ENCODE measurements at places on chromosomes 6 and 20.
A peak's percentile ranks its signal among the peaks of the same experiment; 100 is the strongest.

- DNase-seq, result no peak
These were observed 454.7 kb downstream of the UTRN start for GRCh38 chr6:144739873-144740272.

DNA sequence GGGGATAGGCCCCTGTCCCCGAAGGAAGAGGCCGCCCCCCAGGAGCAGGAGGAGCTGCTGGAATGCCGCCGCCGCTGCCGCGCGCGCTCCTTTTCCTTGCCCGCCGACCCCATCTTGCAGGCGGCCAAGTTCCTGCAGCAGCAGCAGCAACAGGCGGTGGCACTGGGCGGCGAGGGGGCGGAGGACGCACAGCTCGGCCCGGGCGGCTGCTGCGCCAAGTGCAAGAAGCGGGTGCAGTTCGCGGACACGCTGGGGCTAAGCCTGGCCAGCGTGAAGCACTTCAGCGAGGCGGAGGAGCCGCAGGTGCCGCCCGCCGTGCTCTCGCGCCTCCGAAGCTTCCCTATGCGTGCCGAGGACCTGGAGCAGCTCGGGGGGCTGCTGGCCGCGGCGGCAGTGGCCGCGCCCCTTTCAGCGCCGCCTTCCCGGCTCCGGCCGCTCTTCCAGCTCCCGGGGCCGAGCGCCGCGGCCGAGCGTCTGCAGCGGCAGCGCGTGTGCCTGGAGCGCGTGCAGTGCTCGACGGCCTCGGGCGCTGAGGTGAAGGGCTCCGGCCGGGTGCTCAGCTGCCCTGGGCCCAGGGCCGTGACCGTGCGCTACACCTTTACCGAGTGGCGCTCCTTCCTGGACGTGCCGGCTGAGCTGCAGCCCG lies 630 bp downstream of the PPP1R3G start:
- DNase-seq, result peak; percentile 15

GRCh38 chr6:7726416-7727085 lies 652 bp downstream of the BMP6 start:
- no peak for DNase-seq

GRCh38 chr6:52596371-52597028 lies 19.6 kb upstream of the TRAM2 start:
- DNase-seq, result no peak

GRCh38 chr6:106789428-106790148 lies 160.2 kb downstream of the QRSL1 start:
- no peak for DNase-seq

- DNase-seq, result no peak
These were observed 266.7 kb upstream of the SULF2 start for GRCh38 chr20:48051794-48052474.

DNA sequence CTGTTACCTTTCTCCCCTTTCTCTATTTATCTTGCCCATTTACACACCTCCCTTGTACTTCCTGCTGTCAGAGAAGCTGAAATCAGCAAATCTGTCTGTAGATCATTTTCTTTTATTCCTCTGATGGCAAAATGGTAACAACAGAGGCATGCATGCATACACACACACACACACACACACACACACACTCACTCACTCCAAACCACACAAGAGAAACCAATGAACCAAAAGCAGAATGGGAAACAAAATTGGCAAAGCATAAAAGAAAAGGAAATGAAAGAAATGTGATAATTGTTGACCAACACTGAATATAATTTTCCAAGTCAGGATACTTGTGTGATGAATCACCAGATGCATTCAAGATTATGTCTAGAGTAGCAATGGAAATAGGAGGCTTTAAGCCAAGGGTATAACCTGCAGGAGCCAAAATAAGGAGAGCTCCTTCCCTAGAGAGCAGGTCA lies 172.4 kb downstream of the PLCB4 start:
- DNase-seq, result no peak

- DNase-seq, result no peak
These were observed 52.4 kb downstream of the CEBPB start for GRCh38 chr20:50242863-50243609.

DNA sequence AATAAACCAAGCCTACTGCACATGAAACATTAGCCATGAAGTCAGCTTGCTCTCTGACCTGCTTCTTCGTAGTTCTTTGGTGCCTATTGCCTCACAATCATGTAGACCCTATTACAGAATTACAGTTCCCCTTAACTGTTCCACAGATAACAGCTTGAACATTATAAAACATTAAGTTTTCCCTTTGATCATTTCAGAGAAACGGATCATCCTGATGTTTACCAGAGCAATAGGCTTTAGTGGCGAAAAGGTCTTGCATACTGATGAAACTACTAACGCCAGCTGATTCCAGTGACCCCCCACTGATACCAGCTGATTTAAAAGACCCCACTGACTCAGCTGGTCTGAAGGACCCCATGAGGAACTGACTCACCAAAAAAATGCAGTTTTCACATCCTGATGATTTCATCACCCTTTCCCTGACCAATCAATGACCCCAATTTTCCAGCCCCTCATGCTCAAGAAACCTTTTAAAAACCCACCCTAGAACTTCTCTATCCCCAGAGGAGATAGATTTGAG lies 39.4 kb upstream of the MLIP start:
- no peak for DNase-seq

GRCh38 chr6:52984247-52984646 lies 10.8 kb downstream of the GSTA4 start:
- no peak for DNase-seq

GRCh38 chr6:4066029-4066755 lies 12.7 kb downstream of the FAM217A start:
- no peak for DNase-seq

DNA sequence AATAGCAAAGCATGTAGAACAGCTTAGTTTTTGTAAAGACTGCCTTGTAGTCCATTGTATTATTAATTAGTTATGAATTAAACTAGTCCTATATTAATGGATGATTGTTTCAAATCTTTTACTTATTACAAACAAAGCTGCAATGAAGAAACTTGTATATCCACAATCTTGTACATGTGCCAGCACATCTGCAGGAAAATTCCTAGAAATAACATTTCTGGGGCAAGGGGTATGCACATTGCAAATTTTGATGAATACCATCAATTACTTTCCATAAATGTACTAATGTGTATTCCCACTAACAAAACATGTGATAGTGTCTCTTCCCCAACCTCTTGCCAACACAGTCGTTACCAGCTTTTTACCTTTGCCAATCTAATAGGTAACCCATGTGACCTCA lies 73.6 kb upstream of the AKAP12 start:
- no peak for DNase-seq

GRCh38 chr6:158572653-158573541 lies 13.0 kb downstream of the TMEM181 start:
- DNase-seq, result no peak

Measured in stimulated activated naive CD8-positive, alpha-beta T cell treated with anti-CD3 and anti-CD28 coated beads, Interleukin-15, amount 100 ng/mL, for 72 hours (primary cell).